Ecto neural progenitor cell (in vitro differentiated cells): ENCODE measurements at places on chromosomes 5 and 9.

DNA sequence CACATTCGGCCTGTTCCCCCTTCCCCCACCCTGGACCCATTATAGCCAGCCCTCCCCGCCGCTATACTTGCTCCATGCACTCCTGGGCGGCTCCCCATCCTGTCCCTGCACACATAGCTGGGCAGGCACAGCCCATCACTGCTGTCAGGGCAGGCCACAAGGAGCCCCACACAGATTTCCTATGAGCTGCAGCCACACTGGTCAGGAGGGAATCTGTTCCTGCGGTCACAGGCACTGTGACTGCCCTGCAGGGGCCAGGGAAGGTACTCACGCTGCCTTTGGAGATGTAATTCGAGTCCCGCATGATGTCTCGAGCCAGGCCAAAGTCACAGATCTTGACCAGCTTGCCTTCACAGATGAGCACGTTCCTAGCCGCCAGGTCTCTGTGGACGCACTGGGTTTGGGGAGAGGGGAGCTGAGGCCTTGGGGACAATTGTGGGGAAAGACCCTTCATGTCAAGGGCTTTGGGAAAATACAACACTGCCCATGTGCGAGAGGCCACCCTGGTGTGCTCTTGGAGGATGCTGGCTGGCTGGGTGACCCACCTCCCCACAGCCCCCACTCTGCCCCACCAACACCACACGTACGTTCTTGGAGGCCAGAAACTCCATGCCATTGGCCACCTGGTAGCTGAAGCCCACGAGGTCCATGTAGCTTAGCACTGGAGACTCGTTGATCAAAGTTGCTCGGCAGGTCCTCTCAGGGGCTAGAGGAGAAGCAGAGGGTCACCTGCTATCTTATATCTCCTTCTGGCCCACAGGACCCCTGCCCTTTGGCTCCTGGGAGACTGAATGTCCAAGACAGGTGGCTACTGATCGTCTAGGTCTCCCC lies 34.5 kb upstream of the CSF1R start:
- DNase-seq: peak; percentile 50

DNA sequence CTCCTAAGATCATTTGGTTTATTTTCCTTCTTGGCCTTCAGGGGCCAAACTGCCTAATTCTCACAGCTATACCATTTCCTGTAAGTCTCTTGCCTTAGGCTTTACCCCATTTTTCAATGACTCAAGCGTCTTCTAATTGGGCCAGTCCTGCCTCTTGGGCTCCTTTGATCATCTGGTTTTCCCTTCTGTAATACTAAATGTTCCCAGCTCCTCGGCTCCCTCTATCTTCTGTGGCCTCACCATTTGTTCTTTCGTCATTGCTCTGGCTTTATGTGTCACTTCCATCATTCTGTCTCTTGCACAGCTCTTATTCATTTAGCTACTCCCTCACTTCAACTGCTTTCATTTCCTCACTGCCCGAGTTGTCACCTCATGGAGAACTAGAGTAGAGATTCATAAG lies 14.5 kb upstream of the SPINK7 start:
- DNase-seq: no peak

DNA sequence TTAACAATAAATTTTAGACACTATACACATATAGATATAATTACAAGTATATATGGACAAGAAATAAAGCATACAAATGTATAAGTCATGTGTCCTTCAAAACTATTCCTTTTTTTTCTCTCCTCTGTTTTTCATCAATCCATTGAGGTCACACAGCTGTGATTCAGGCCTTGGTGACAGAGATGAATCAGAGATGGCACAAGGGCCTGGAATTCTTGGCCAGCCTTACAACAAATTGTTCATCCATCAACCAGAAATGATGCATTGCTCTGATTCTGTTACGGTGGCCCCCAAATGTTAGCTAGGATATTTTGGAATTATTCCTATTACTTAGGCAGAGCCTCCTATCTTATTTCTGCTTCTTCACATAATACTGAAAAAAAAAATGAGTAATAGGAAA lies 108.7 kb upstream of the MPDZ start:
- no peak for DNase-seq

- DNase-seq: no peak
Observed at GRCh38 chr9:116070256-116070914, 83.2 kb upstream of the PAPPA start.

- DNase-seq: no peak
Observed at GRCh38 chr9:32253731-32254130, 130.7 kb upstream of the ACO1 start.

DNA sequence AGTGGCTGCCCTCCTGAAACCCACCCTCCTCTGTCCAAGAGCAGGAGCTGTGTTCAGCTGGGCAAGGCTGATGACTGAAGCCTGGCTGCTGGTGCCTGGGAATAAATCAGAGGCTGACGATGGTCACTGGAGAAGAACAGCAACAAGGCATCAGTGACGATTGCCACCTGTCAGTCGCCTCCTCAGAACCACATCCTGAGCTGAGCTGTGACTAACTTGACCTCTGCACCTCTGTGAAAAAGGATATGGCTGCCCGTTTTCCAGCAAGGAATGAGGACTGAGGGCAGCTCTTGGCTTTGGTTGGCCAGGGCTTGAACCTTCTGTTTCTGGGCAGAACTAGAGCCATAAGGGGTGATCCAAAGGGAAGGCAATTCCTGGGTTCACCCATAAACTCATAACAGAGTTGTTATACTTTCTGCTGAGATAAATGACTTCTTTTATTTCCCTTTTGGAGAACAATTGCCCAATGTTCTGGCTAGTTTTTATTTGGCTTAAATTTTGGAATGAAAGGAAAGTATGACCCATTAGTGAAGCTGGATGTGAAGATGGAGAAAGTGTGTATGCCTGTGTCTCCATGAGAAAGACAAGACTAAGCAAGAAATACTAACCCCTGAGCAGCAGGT lies 40.1 kb downstream of the TRIP13 start:
- DNase-seq: no peak

DNA sequence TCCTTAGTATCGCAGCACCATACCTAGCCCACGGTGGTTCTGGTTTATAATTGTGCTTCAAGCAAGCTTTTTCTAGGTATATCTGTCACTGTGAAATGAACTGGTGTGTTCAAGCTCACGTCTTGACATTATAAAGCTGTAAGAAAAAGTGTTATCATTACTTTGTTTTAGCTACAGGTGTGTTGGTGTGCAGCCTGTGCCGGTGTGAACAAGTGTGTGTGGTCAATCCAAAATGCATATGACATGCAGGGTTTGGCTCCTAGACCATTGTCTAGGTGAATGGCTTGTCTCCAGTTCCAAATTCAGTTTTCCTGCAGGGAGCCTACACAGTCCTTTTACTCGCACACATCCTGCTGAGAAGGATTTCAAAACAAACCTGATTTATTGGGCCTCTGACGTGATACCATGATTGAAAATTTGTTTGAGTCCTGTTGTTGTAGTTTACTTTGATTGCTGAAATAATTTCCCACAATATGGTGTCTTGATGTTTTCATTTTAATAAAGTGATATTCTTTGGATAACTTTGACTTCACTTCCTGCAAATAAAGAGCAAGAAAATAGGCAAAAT lies 3.7 kb downstream of the LSM11 start:
- no peak for DNase-seq

GRCh38 chr9:127574072-127574993 lies 37.7 kb upstream of the STXBP1 start:
- DNase-seq: no peak

DNA sequence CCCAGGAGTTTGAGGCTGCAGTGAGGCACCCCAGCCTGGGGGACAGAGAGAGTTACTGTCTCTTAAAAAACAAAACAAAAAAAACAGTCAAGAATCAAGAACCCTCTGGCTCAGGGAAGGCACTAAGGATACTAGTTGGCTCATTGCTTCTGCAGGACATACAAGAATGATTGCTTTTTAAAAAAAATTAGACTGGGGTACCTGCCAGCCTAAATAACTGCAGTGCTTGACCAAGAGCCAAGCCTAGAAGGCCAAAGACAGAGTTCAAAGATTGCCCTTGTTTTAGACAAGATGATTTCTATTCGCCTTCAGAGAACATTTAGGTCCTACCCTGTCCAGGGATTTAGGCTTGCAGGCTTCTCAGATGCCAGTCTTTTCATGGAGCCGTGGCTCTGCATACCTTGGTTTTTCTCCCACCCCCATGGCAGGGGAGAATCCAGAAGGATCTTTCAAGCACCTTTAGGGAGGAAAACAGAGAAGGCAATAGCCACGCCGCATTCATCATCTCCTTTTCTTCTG lies 93.7 kb upstream of the IL6ST start:
- DNase-seq: no peak

GRCh38 chr5:55823151-55823796 lies 27.9 kb upstream of the IL31RA start:
- DNase-seq: no peak

DNA sequence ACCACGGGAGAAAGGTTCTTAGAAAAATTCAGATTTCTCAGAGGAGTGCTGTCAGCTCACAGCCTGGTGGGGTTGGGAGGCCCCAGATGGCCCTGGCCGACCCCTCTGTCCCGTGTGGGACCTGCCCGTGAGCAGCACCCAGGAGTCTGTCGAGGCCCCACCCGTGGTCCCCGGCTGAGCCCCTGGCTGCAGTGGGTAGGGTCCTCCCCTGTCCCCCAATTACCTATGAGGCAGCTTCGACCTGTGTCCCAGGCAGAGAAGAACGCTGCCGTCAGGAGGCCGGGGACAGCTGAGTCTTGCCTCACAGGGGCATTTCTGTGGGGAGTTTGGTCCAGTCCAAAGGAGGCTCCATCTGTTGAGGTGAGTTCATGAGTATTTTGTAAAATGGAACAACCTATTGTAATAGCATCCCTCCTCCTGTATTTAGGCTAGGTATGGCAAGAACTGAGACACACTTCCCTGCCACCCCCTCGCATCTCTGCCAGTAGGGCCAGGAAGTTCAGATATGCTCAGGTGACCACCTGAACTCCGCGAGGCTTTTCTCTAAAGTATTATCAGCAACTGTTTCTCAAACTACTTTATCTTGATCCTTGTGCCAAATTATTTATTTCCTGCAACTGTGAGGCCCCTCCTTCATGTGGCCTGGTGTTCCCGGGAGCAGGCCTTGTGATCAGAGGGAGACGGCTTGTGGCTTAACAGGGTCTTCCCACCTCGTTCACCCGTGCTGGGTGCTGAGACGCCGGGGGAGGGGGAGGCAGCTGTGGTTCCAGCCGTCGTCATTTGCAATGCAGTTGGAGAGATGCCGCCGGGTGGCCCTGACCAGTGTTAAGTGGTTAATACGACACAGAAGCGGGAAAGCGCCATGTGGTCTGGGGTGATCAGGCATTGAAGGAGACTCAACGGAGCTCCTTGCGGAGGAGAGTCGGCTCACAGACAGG lies 1.7 kb downstream of the AHRR start:
- no peak for DNase-seq

DNA sequence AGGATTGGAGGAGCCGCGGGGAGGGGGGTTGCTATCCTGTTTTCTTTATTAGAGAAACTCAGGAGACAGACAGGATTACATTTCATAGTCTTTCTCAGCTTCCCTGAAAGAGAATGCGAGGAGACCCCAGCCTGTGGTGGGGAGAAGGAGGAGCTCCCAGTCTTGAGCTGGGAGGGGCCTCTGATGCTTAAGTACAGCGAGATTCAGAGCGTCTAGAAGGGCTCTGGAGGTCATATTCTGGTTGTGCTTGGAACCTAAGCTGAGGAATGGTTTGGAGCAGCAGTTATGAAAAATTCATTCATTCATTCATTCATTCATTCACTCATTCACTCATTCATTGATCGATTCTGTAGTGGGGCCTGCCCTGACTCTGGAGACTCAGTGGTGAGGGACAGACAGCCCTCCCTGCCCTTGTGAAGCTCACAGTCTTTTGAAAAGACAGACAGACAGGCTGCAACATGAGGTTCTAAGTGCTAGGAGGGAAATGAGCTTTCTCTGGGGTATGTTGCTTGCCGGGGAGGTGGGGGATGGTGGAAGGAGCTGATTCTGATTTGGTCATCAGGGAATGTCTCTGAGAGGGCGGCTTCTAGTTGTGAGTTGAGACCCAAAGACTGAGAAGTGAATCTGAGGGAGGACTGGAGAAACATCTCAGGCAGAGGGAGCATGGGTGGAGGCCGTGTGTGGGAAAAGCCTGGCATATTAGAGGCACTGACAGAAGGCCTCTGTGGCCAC lies 2.5 kb upstream of the SPRY4 start:
- no peak for DNase-seq

DNA sequence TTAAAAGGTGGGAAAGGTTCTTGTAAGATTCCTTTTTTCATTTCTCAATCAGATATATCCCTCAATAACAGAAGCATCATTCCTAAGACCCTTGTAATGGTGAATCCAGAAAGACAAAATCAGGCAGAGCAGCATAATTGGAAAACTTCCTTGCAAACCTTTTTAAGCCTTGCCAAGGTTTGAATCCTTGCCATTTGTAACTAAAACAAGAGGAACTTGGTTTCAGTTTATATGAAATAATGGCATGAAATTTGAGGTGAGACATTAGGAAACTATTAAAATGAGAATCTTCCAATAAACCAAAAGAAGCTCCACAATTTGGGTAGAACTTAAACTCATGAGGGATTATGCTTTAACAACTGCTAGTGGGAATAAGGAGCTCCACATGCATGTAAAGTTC lies 384.7 kb upstream of the SMC2 start:
- no peak for DNase-seq

DNA sequence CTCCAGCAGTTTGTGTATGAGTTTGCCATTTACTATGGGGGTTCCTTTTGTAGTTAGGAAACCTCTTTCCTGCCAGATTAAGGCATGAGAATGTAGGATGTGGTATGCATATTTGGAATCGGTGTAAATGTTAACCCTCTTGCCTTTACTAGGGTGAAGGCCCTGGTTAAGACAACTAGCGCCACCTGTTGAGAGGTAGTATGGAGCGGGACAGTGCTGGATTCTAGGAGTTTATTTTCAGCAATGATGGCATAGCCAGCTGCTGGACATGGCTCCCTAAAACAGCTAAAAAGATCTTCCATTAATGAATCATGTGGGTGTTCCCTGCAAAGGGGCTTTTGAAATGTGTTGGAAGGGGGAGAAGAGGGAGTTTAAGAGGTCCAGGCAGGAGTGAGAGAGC lies 30.7 kb upstream of the GPX3 start:
- DNase-seq: no peak

DNA sequence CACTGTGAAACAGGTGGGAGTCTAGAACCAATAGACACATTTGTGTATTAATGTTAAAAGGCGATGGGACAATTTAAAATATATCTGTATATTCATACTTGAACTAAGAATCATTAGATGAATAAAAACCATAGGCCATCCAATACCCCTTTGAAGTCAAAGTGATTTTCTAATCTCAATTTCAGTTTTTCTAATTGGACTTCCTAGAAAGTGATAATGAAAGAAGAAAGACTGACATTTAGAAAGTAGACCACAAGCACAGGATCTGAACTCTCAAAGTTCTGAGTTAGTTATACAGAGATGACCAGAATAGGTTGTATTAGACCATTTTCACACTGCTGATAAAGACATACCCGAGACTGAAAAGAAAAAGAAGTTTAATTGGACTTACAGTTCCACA lies 412.8 kb upstream of the PIK3R1 start:
- no peak for DNase-seq

GRCh38 chr9:125522328-125522725 lies 184.7 kb downstream of the MAPKAP1 start:
- DNase-seq: no peak
